NCI-H446 treated with DMSO at 0.1 percent for 48 hours (cell line): ENCODE measurements at places on chromosomes 1 and 21.
A peak's percentile ranks its signal among the peaks of the same experiment; 100 is the strongest.

DNA sequence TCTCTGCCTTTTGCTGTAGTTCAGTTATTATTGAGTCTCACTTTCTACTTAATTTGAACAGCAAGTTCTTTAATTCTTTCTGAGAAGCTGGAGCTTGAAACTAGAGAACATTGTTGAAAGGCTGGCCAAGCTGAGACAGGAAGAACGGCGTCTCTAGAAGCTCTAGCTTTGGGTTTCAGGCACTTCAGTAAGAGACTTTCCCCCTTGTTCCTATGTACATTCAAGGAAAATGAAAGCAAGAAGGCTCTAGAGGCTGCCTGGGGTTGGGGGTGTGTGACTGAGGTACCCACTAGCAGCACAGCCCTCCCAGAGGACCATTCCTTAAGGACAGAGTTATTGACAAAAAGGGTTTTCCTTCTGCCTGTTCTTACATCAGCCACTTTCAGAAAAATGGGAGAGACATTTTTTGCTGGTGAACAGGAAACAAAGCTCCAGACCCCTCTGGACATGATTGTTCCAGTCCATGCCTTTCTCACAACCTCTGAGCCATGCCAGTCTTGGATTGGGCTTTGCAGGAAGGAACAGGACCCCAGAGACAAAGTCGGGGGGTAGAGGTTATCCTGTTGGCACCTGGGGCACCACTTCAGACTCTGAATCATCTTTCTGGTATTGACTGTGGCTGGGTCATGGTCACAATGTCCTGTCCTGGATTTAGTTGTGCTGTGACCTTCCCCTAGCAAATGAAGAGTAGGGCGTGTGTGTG is 63.1 kb downstream of the LAMC2 start:
- DNase-seq: no peak

GRCh38 chr1:6796095-6796494 is 10.8 kb downstream of the CAMTA1 start:
- no peak for DNase-seq

GRCh38 chr1:221532071-221532773 is 209.7 kb downstream of the DUSP10 start:
- no peak for DNase-seq

DNA sequence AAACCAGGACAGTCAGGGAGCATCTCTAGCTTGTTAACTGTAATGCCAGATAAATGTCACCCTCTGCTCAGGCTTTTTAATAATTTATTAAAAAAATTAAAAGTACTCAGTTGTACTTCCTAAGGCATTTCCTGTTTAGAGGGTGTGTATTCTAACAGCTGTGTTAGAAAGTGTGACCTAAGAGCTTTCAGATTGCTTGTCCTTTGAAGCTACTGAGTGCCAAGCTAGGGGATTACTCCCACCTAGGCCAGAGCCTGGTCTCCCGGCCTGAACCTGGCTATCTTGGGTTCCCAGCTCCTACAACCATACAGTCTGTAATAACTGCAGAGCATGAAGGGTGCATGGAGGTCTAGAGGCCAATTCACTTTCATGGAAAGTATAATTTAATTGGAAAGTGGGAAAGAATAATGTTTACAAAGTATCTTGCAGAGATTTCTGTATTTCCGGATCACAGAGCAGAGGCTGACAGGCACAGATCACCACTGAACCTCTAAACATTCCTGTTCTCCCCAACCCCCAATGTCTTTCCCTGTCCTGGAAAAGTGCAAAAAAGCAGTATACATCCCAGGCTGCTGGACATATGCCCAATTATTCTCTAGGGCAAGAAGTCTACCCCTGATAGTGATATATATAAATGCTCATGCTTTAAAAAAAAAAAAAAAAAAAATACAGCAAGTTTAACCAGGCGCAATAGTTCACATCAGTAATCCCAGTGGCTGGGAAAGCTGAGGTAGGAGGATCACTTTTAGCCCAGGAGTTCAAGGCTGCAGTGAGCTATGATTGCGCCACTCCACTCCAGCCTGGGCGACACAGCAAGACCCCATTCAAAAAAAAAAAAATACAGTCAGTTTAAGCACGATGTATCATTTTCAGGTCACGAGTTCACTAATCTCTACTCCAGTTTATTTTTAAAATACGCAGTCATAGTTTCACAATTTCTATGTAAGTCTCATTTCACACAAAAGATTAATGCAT is 36.7 kb upstream of the RAP1A start:
- DNase-seq: no peak

- DNase-seq: no peak
Measured at GRCh38 chr21:30426731-30427130, 1.0 kb upstream of the KRTAP13-3 start.

GRCh38 chr1:35660581-35661473 is 19.5 kb upstream of the PSMB2 start:
- peak; percentile 81 for DNase-seq

GRCh38 chr21:43372663-43373361 is 54.1 kb downstream of the SIK1 start:
- DNase-seq: no peak

DNA sequence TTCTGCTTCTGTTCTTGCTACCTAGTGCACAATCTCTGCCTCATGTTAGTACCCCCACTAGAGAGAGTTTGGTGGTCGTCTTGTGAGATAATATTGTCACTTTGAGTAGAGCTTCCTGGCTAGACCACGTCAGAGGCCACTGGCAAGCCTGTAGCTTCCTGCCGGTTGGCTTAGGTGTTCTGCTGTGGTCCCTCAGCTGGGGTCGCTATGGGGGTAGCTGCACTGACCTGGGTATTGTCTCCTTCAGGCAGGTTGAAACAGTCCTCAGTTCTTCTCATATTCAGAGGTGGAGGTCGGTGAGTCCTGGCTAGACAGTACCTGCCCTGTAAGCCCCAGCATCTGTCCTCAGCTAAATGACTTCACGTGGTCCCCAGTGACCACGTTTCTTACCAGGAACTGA is 86.2 kb downstream of the C1orf94 start:
- no peak for DNase-seq

- no peak for DNase-seq
Measured at GRCh38 chr1:94284476-94284875, 47.1 kb upstream of the ARHGAP29 start.

- DNase-seq: no peak
Measured at GRCh38 chr1:5994713-5995621, 2.7 kb upstream of the NPHP4 start.

- no peak for DNase-seq
Measured at GRCh38 chr1:246588159-246588721, 22.0 kb downstream of the CNST start.

- no peak for DNase-seq
Measured at GRCh38 chr1:53586765-53587164, 127.6 kb downstream of the DMRTB1 start.

DNA sequence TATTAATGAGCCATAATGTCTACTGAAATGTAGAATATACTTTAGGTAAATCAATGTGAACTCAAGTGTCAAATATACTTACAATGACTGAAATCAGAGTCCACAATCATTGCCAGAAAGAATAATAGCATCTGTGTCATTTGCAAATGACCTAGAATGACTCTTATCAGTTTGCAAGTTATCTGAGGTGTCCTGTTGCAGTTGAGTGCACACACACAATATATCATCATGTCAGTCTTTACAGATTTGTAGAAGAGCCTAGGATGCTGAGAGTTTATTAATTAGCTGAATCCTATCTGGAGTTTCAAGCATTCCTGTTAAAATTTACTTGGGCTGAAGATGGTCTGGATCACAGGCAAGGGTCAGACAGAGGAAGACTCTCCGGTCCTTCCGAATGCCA is 324.0 kb upstream of the GREM2 start:
- no peak for DNase-seq

GRCh38 chr1:97599447-97599846 is 321.4 kb downstream of the DPYD start:
- DNase-seq: no peak

DNA sequence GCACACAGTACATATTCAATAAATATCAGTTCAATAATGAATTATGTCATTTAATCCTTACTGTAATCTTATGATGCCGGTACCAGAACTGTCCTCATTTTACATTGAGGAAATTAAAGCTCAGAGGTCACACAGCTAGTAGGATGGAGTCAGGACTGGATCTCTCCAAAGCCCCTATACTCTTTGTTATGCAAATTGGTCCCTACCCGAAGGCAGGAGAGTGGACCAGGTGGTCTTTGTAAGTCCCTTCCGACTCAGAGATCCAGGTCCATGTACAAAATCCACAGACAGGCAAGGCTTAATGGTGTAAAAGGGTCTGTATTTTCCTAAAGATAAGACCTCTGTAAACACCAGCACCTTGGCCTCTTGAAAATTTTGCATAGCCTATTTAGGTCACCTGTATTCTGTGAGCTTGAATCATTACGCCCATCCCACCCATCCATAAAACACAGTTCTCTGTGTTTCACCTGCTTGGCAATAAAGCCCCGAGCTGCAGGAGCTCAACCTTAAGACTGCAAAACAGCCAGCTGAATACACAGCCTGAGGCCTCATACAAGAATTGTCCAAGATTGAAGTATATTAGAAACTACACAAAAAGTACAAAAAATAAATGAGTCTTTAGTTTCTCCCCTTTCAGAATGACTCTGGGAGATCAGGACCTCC is 41.7 kb downstream of the PLXNA2 start:
- no peak for DNase-seq

GRCh38 chr1:224127925-224128819 is 14.3 kb downstream of the FBXO28 start:
- DNase-seq: no peak
